ENCODE measurements at places on chromosomes 7 and 10.

DNA sequence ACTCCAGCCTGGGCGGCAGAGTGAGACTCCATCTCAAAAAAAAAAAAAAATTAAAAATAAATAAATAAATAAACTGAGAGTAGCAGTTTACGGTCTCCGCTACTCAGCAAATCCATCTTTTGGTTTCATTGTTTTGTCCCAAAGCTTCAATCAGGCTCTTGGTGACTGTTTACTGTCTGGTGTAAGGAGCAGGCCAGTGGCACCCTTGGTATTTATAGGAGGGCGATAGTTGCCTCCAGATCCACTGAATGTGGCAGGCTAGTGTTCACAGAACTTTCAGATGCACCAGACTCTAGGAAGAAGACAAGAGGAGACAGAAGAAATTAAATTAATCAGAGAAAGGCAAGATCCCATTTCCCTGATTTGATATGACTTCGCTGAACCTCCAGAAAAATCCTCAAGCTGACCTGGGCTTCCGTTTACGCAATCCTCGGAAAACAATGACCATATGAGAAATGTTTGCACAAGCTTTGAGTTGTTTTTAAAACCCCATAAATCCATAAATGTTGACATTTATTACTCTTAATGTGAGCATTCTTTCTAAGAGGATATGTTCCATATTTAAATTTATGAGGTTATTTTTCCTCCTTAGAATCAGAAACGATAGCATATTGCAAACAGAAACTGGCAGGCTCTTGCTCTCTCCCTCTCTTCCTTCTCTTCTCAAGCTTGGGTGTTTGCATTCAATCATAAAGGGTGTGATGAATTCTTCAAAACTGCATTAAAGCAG, 7.1 kb upstream of the MUC3A start:
- no peak for DNase-seq

- no peak for DNase-seq
These were observed 933.0 kb upstream of the PHF14 start for GRCh38 chr7:10040674-10041073.

- no peak for DNase-seq
These were observed 9.6 kb downstream of the GRID1 start for GRCh38 chr10:86357041-86357440.

DNA sequence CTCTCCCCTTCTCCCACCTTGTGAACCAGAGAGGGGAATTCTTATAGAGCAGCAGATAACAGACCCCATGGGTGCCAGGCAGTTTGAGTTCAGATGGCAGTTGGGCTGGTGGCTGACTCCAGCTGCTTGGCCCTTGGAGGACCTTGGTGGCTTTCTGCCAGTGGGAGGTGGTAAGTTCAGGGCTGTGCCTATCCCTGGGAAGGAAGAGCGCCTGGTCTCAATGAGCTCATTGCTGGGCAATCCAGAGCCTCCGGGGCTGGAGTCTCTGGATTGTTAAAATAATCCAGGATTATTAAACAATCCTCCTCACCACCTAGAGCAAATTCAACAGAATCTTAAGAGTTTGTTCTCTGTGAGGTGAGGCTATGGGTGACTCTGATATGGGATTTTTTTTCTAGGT, 105.2 kb downstream of the FANK1 start:
- DNase-seq = no peak

GRCh38 chr10:12201543-12201942, 5.6 kb downstream of the CDC123 start:
- no peak for DNase-seq

DNA sequence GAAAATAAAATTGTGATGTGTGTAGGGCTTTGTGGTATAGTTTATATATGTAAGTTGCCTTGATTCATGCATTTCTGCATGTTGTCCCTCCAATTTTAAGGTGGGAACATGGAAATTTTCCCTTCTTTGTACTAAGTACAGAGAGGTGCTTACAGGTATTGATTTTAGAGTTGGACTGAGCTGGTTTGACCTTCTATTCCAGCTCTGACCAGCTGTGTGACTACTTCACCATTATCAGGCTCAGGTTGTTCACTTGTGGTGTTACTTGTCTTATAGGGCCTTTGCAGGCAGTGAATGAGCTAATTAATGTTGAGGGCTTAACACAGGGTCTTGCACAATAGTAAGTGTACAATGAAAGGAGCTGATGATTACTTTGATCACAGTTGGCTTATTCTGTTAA, 16.3 kb downstream of the ZNF804B start:
- DNase-seq = no peak

DNA sequence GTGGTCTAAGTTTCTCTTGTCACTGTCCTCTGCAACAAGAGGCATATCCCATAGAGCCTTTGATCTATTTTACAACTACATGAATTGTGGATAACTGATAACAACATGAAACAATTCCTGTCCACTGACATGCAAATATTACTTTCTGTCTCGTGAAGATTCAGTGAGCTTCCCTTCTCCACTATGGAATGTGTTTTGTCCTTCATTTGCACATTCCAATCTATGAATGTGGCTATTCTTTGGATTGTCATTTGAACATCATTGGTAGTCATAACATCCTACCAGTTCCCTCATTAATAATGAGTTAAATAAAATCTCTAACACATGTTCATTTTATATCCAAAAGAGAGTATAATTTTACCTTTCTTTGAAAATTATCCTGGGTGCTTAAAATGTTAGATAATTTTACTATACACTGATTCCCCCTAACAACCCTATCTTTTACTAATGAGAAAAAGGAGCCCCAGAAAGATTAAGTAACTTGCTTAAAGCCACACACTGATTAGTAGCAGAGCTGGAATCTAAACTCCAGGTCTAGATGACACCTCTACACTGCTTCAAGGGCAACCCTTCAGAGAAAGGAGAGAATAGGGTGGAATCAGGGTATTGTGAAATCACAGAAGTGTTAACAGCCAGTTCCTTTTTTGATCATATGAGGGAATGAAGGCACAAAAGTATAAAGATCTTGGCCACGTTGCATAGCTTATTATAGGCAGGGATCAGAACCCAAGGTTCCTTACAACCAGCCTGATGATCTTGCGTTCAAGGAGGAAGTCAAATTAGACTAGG, 39.1 kb downstream of the PDE1C start:
- no peak for DNase-seq

GRCh38 chr7:24727154-24728120, 29.8 kb downstream of the GSDME start:
- no peak for DNase-seq

- no peak for DNase-seq
These were observed 546.0 kb upstream of the FZD8 start for GRCh38 chr10:36188080-36188453.

DNA sequence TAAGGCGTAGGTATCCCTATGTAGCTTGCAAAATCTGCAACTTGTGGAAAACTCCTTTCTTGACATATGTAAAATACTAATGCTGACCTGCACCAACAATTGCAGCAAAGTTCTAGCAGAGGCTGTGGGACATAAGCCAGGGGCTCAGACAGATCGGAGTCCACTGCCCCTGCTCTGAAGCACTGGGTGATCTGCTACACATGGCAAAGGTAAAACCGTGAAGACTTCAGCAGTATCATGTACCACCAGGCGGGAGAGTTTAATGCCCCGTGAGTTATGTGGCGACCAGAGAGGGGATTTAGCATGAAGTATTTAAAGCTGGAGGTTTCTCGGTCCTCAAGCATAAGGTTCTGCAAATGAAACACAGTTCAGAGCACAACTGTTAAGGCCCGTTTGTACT, 76.4 kb downstream of the ABCC2 start:
- DNase-seq = no peak

DNA sequence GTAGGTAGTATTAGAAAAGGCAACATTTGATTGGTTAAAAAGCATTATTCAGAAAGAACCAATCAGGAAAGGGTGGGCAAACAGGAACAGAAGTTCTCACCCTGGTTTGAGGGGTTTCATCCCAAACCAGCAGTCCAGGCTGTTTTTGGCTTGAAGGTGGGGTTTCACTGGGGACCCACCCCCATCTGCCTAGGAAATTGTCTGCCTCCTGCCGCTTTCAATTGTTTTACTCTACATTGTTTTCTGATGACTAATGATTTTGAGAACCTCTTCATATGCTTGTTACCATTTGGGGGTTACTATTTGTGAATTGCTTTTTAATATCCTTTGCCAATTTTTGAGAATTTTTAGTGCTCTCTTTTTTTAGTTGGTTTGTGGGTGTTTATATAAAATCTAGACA, 3.3 kb upstream of the PCBD1 start:
- no peak for DNase-seq

- DNase-seq = no peak
These were observed 32.1 kb upstream of the PFKFB3 start for GRCh38 chr10:6170638-6171037.

- no peak for DNase-seq
These were observed 262.3 kb downstream of the PTEN start for GRCh38 chr10:88125766-88126165.

DNA sequence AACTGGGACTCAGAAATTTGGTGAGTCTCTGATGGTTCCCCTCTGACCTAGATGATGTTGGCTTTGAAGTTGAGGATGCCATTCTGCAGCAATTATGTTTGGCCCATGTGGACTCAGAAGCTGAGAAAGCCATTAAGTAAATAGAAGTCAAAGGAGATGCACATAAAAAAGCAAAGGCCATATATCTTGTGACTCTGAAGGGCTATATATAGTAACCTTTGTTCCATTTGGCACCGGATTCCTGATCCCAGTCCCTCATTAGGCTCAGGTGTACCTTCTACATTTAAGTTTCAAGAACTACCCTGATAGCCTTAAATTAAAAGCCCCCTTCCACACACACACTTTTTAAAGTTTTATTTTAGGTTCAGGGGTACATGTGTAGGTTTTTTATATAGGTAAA, 50.0 kb upstream of the PDK4 start:
- DNase-seq = no peak

DNA sequence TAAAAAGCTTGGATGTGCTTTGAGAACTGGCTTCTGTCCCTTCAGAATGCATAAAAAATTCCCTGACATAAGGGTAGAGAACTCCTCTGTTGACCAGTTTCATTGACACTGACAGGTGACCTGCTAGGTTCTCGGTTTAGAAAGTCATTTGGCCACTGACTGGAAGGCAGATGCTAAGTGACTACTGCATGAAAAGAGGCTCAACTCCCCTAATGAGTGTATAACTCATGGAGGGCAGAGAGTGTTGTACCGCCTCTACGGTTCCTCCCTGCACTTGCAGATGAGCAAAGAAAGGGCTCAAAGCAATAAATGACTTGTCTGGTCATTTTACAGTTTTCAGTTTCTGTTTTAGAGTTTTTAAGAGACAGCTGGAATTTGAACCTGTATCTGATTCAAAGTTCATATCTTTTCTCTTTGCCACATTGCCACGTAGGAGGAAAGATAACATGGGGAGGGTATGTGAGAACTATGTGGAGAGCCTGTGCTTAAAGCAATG, 2.9 kb upstream of the FGL2 start:
- DNase-seq = no peak

DNA sequence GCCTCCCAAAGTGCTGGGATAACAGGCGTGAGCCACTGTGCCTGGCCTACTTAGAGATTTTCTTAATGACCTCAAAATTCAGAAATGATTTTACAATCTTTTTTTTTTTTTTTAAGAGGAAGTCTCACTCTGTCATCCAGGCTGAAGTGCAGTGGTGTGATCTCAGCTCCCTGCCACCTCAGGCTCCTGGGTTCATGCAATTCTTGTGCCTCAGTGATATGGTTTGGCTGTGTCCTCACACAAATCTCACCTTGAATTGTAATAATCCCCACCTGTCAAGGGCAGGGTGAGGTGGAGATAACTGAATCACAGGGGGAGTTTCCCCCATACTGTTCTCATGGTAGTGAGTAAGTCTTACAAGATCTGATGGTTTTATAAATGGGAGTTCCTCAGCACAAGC, 159.9 kb downstream of the DNAJC1 start:
- DNase-seq = no peak

DNA sequence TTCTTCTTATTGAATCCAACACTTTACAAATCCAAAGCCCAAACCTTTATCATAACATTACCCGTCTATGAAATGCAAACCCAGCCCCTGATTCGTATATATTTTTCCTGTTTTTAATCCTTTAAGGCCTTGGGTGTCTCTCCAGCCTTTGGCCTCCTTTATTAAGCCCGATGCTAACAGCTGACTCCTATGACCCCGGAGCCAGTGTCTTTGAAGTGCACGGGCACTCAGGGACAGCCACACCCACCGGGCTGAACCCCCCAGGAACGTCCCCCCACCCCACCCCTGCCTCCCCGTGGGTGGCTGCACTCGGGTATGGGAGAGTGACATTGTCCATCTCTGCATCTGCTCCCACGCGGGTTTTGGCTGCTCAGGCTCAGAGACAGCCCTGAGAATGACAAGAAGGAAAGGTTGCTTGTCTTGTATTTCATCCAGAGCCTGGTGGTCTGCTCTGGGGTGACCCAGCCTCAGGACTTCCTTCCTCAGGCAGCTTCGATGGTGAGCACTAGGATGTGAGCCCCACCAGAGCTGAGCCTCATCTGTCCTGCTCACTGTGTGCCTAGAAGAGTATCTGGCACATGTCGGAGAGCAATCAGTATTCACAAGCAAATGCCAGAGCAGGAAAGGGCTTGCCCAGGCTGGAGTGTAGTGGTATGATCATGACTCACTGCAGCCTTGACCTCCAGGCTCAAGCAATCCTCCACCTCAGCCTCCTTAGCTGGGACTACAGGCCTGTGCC, 210.4 kb downstream of the SKIDA1 start:
- DNase-seq = no peak

DNA sequence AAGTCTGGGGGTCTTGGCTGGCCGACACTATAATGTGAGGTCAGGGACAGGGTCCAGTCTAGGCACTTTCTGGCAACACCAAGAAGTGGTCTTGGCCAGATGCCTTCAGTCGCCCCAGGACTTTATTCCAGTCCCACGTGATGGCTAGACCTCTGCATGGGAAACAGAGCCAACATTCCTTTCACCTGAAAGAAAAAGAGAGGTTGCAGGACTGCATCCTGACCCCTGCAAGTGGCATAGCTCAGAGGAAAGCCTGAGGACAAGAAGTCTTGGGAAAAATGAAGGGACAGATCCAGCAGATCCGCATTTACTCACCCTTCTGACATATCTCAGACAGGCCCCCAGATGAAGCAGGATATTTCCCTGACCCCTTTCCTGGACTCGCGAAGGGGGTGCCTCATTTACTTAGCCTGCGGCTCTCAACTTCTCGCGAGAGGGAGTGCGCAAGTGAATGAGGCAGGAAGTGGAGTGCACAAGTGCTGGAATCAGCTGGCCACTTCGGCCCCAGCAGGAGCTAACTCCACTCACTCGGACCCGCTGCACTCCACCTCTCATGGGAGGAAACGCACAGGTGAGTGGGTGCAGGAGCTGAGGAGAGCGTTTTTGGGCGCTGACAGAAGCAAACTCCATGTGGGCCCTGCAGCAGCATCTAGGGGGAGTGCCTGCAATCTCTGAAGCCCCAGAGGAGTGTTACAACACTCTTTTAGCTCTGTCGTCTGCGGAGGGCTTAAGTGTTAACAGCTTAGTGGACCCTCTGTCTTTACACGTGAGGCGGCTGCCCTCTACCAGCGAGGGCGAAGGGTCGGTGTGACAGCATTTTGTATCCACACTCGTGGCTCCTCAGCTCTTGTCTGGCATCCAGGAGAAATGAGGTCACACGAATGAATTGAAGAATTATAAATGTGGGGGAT, 916.2 kb upstream of the GHITM start:
- no peak for DNase-seq
